ENCODE measurements at places on chromosomes 4 and X.

GRCh38 chr4:16150716-16151115 is 66.9 kb upstream of the PROM1 start:
- no peak for DNase-seq

DNA sequence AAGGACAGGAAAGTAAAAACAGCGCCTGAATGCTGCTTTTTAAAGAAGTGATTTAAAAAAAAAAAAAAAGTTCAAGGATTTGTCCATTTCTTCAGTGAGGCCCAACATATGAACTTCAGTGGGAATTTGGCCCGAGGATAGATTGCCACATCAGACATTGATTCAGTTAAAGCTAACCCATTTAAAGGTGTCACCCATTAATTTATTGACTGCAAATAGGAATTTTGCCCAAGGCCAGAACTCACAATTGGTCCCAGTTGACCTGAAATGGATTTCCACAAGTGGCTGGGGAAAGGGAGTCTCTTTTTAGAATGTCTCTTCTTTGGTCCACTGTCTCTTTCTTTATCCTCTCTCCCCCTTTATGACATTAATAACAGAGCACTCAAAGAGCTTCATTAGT is 86.5 kb upstream of the RPL34 start:
- DNase-seq, result no peak

DNA sequence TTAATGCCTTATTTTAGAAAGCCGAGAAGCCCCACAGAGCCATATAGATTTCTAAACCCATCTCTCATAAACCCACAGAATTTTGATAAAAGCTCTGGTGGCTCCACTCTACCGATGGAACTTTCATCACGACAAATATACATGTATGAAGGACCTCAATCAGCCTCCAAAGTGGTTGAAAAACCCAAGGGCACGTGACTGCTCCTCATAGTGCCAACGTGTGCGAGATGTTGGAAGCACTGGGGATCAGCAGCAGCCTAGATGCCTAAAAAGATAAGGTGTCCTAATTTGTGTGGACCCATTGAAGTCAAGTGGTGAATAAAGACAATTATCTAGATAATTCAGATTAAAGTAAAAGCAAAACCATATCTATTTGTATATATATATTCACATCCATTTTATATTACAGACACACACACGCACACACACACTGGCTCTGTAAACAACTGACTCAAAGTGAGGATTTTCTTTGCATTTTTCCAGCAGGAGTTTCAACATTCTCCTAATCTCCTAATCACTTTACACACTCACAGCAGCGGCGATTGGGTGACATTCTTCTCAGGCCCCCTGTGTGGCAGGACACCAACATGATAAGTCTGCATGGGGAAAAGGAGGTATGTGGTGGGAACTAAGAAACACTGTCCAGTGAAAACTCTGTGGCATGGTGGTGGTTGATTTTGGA is 2.8 kb upstream of the PITX2 start:
- DNase-seq, result no peak

- no peak for DNase-seq
Measured at GRCh38 chrX:20144491-20144890, 2.9 kb upstream of the EIF1AX start.

DNA sequence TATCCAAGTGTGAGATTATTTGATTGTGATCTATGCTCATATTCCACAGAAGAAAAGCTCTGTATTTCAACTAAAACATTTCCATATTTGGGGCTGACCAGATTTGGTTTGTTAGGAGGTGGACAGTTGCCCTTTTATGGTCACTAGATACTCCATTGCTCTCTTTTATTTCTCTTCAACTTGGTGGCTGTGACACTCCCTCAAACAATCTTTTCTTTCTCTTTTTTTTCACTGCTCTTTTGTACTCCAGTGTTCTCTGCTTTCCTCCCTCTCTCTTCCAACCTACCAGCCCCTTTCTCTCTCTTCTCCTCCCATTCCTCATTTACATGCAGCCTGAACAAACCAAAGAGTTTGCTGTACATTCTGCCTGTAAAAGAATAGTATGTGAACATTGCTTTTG is 48.8 kb downstream of the RBPJ start:
- DNase-seq, result no peak

GRCh38 chr4:150943818-150944217 is 71.3 kb downstream of the LRBA start:
- DNase-seq, result no peak

DNA sequence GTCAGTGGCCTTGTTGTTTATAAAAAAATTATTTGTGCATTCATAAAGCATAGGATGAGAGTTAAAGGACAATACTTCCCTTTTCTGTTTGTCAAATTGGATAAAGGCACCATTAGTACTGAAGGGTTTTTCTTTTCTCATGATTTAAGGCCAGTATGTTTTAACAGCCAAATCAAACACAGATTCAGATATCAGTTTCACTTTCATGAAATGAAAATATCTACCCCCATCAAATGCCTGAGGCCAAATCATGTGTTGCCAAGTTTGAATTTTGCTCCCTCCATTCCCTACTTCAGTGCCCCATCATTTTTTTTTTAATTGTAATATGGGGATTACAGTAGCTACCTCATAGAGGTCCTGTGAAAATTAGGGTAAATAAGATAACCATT is 745.9 kb downstream of the RPA4 start:
- no peak for DNase-seq

GRCh38 chrX:26138274-26138673 is at the start of gene MAGEB18:
TSS of gene MAGEB18 (plus strand) at chrX:26138343. CDS start at chrX:26138986, 643 bp downstream.
- no peak for DNase-seq

DNA sequence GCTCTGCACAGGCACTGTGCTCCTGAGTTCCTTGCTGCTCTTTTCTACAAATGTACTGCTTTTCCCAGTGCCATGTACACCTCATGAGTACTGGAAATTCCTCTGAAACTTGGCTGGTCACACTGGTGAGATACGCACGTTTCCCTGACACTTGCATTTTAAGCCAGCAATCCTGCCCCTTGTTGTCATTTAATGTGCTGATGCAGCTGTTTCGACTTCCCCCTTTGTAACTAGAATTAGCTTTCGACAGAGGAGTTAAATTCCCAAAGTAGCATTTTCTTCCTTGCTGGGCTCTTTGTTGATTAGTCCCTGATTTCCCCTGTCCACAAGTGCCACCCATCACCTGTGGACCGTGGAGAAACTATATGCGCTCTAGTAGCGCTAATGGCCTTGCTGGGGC is 77.5 kb downstream of the IQCM start:
- no peak for DNase-seq

- no peak for DNase-seq
Measured at GRCh38 chr4:3819210-3819919, 53.2 kb downstream of the ADRA2C start.

DNA sequence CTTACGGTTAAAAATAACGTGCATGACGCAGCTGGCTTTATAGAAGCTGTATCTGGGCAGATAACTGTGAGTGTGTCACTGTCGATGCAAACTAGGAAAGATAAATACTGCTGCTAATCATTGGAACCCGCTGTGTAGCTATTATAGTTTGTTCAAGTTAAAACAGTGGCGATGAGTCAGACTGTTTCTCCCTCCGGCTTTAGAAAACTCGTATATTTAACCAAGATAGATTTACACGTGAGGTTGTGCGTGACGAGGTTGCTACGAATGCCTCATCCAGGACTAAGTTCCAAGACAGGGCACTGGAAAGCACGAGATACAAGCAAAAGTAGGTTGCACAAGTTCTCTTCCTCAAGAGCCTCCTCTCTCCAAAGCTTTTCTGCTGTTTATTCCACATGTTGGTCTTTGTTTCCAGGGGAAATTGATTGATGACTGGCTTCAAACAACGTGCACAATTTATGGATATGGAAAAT is 270.7 kb downstream of the FBXW7 start:
- no peak for DNase-seq

DNA sequence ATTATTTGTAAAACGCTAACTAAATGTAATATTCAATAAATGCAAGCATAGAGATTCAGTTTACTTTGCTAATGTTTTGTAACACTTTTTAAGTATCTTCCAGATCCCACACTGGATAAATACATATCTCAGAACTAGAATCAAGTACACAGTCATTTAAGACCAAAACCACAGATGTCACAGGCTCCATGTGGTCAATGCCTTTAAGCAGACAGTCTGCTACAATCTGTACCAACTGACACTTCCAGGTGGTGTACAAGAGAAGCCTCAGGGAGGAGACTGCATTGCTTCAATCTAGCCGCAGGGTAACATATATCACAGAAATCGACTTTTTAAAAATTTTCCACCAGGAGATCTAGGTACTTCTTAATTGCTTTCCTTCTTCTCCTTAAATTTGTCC is 229.6 kb upstream of the DIAPH2 start:
- DNase-seq, result no peak

DNA sequence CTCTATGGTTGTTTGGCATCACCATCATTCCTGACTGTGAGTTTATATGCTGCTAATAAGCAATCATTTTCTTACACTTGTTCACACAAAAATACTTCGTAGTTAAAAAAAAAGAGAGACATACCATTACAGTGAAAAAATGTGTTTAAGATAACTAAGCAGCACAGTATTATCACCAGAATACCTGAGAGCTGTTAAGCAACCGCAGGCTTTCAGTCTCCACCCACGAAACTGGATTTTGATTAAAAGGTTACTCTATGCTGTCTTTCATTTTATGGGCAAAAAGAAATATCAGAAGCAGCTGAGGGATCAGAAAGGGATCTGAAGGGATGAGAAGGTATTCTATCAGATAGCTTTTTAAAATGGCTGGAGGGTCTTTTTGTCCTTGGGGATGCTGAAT is 148.3 kb downstream of the NEK1 start:
- DNase-seq, result no peak

DNA sequence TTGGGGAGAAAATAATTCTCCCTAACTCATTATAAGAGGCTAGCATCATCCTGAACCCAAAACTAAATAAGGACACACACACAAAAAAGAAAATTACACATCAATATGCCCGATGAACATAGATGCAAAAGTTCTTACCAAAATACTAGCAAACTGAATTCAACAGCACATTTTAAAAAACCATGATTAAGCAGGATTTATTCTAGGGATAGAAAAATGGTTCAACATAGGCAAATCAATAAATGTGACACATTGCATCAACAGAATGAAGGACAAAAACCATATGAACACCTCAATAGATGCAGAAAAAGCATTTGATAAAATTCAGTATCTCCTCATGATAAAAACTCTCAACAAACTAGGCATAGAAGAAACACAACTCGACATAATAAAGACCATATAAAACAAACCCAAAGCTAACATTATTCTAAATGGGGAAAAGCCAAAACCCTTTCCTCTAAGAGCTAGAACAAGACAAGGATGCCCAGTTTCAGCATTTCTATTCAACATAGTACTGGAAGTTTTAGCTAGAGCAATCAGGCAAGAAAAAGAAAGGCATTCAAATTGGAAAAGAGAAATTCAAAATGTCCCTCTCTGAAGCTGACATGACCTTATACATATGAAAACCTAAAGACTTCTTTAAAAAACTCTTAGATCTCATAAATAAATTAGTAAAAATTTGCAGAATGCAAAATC is 200.9 kb downstream of the NKX6-1 start:
- DNase-seq, result no peak

DNA sequence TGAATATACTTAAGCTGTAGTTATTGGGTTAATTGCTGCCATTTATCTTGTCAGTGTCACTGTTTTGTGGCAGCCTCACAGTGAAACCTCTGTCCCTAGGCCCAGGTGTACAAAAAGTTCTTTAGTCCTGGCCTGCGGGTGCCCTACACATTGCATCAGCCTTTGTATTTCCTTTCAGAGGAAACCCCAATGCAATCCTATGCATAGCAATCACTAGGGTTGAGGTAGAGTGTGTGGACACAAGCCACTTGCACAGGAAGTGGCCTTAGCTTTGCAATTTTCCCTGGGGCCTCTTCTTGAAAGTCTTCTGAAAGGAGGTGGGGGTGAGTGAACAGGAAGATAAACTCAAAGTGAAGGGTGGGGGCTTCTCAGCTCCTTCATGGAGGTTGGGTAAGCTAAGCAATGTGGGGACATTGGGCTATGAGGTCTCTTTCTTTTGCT is 27.8 kb downstream of the VSIG4 start:
- no peak for DNase-seq

DNA sequence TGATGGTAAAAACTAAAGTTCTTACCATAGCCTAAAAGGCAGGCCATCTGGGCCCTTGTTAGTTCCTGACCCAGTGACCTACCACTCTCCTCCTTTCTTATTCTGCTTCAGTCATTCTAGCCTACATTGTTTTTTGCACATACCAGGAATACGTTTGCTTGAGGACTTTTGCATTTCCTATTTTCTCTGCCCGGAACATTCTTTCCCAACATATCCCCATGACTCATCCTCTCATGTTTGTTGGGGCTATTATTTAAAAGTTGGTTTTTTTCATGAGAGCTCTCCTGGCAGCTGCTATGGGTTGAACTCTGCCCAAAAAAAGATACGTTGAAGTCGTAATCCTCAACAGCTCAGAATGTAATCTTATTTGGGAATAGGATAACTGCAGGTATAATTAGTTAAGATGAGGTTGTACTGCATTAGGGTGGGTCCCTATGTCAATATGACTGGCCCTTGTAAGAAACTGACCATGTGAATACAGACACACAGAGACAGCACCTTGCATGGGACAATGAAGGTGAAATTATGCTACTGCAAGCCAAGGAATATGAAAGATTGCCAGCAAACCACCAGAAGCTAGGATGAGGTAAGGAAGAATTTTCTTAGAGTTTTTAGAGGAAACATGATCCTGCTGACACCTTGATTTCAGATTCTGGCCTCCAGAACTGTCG is 138.3 kb upstream of the PDHA2 start:
- DNase-seq, result no peak

DNA sequence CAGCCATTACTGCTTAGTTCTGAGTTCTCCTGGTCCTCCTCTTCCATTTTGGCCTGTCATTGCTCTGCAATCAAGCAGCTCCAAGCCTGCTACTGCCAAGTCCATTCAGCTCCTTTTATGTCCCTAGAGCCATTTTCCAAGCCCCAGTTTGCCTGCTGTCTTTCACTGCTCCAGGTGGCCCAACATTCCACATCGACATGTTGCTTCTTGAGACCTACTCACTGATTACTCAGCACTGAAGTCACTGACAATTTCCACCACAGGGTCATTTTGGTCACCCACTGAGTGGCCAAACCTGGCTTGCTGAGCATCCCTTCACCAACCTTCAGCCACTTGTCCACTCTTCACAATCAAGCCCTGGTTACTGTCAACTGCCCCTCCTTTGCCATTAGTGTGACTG is 27.2 kb downstream of the LRIT3 start:
- no peak for DNase-seq
